Keratinocyte (primary cell): ENCODE measurements at places on chromosomes 6 and 20. TPM values are rescaled to one million over a fixed set of nuclear protein-coding genes. Genes with fewer than 3 reads are reported as not detected.

The SLC13A3 gene
- 3.8 to 4.5 TPM (median 3.9 TPM) in 3 replicates for polyA plus RNA-seq

The CRYBG1 gene
- polyA plus RNA-seq: 33.8 to 54.7 TPM (median 36.9 TPM) in 3 replicates

The KIFC1 gene
- 5.7 to 20.0 TPM (median 17.3 TPM) in 3 replicates for polyA plus RNA-seq

The EFCAB8 gene
- polyA plus RNA-seq: 0.02 to 0.18 TPM (median 0.03 TPM) in 3 replicates

DNA sequence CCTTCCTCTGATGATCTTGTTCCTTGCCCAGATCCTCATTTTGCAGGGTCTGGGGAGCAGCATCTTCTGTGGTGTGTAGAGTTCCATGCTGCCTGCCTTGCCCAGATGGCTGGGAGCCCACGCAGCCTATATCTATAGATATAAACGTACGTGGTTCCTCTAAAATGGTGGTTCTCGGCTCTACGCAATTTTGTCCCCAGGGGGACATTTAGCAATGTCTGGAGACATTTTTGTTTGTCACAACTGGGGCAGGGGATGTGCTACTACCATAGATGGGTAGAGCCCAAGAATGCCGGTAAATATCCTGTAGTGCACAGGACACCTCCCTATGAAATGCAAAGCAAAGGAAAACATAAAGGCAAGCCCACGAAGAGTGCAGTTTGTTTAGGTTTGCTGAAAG, 98.4 kb upstream of the SPACA1 start:
- H3K27me3 ChIP-seq: no peaks in the 10 kb centered on the region
- no peaks in the 10 kb centered on the region for H3K36me3 ChIP-seq
- H3K27ac ChIP-seq: no peak overlapping the region
- DNase-seq: no peak

DNA sequence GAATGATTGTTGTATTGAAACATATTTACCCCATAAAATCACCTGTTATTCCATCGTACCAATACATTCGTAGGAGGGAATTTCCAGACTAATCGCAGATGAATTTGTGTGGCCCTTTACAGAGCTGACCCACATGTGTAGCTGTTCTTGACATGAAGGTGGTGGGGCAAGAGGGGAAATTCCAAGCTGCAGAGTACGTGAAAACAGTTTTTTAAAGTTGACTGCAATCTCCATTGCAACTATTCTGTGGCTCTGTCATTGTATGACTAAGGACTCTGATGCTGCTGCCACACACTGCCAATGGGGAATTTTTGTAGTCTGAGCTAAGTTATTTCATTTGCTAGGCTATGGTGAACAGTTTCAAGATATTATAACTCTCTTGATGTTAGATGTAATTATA, 46.4 kb upstream of the ADTRP start:
- no peak for DNase-seq
- H3K36me3 ChIP-seq: no peaks in the 10 kb centered on the region
- no peak overlapping the region for H3K27ac ChIP-seq
- no peaks in the 10 kb centered on the region for H3K27me3 ChIP-seq
- no peak overlapping the region for H3K4me3 ChIP-seq
- no peaks in the 10 kb centered on the region for H3K4me1 ChIP-seq

DNA sequence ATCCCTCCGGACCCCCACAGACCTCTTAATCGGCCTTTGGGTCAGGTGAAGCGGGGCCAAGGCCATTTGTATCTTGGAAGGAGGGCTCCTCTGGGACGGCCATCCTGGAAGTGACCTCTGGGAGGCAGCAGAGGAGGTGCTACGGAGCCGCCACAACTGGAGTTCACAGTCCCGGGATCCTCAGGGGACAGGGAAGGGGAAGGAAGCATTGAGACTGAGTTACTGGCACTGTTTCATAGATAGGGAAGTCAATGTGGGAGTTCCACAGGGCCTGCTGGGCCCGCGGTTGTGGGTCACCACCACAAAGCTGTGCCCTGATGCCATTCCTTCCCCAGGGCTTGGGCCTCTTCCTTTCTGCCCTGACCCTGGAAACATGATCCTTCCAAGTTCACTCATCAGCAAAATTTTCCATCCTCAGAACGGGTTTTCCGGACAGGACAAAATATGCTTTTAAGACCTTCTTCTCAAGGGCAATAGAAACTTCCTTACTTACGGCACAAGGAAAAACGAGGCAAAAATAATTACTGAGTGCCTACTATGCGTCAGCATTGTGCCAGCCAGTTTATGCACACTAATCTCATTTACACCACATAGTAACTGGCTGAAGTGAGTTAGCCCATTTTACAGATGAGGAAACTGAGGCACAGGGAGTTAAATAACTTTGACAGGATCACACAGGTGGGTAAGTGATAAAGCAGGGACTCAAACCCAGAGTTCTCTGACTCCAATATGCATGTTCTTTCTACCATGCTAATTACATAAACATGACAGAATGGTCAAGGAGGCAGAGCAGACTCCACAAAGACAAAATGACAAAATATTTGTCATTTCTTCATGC, 143.8 kb downstream of the UNC5CL start:
- no peak for DNase-seq
- H3K36me3 ChIP-seq: no peaks in the 10 kb centered on the region

DNA sequence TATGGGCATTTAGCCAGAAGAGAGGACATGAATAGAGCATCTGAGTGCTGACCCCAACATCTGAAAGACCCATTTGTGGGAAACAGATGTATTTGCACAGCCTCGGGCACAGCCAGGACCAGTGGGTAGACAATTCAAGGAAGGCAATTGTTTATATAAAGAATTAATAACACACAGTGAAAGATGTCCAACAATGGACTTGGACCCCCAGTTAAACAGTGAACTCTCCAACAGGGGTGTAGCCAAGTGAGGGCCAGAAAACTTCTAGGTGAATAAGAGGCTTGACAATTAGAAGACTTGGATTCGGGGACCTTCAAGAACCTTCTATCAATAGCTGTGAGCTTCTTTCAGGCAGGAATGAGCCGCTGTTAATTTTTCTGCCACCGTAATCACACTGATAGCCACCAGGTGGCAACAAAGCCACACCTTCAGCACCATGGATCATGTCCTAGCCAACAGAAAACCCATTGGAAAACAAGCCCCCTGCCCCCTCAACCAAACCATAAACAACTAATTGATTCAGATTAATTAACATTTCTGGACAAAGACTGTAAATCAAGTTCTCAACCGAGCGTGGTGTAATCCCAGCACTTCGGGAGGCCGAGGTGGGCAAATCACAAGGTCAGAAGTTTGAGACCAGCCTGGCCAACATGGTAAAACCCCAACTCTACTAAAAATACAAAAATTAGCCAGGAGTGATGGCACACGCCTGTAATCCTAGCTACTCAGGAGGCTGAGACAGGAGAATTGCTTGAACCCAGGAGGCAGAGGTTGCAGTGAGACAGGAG, 8.8 kb upstream of the SRSF6 start:
- H3K4me1 ChIP-seq: peaks cover 6% of the 10 kb centered on the region
- no peaks in the 10 kb centered on the region for H3K27me3 ChIP-seq
- H3K4me3 ChIP-seq: no peak overlapping the region
- DNase-seq: no peak

GRCh38 chr6:73156793-73157767, 68.2 kb downstream of the KHDC1L start:
- H3K4me3 ChIP-seq: no peak overlapping the region
- H3K27ac ChIP-seq: no peak overlapping the region
- no peak for DNase-seq
- no peaks in the 10 kb centered on the region for H3K27me3 ChIP-seq
- no peaks in the 10 kb centered on the region for H3K36me3 ChIP-seq
- H3K4me1 ChIP-seq: no peaks in the 10 kb centered on the region

DNA sequence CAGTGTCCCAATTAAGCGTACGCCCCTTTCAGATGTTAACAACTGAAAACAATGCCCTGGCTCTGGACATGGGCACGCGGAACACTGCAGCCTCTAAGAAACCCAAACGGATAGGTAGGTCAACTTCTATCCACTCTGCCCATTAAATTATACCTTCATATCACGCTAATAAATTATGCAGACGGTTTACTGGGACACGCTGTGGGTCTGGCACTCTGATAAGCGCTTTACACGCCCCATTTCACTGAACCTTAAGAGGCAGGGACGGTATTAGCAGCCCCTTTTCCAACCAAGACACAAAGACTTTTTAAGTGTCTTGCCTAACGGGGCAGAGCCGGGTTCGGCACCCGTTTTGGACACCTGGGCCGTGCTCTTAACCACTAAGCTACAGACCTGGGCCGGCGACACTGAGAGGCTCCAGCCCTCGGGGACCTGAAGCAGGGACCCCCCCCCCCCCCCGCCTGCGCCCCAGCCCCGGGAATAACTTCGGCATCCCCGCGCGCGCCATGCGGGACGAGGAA, 744 bp downstream of the STAU1 start:
- no peak for DNase-seq
- no peaks in the 10 kb centered on the region for H3K27me3 ChIP-seq
- peak overlapping the region; percentile 45 for H3K27ac ChIP-seq
- peaks cover 5% of the 10 kb centered on the region for H3K36me3 ChIP-seq

DNA sequence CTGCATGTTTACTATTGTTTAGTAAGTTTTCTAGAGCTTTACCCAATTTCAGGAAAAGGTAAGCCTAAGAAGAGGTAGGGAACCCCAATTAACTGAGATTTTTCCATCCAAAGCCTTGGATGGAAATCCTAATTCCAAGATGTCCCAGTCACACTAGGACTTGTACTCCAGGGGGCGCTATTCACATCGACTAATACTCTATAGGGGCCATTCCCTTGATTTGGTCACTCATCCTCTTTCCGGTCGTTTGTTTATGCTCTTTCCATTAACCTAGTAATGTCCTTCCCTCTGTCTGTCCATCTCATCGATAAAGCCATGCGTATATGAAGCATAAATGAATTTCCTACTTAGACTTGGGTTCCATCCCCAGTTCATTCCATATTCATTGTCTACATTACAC, 80.8 kb upstream of the FUCA2 start:
- no peaks in the 10 kb centered on the region for H3K4me1 ChIP-seq
- H3K27ac ChIP-seq: no peak overlapping the region
- H3K27me3 ChIP-seq: no peaks in the 10 kb centered on the region
- H3K4me3 ChIP-seq: no peak overlapping the region

DNA sequence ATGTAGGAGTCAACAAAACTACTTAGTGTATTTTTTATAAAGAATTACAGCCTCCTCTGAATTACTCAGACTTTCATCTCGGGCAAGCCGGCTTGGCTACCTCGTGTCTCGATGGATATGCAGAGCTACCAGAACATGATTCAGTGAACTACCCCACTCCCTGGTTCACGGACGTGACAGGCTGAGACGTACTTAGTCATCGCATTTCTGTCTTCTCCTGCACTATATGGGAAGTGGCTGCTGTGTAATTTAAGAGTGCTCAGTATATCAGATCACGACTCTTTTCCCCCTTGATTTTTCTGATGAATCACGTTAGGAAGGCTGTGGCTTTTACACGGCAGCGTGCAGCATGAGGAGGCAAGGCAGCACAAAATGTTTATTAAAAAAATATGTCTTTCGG, 302.7 kb upstream of the ZFP64 start:
- DNase-seq: peak; percentile 32
- H3K27ac ChIP-seq: peak overlapping the region; percentile 44
- H3K4me1 ChIP-seq: peaks cover 6% of the 10 kb centered on the region
- no peaks in the 10 kb centered on the region for H3K27me3 ChIP-seq

DNA sequence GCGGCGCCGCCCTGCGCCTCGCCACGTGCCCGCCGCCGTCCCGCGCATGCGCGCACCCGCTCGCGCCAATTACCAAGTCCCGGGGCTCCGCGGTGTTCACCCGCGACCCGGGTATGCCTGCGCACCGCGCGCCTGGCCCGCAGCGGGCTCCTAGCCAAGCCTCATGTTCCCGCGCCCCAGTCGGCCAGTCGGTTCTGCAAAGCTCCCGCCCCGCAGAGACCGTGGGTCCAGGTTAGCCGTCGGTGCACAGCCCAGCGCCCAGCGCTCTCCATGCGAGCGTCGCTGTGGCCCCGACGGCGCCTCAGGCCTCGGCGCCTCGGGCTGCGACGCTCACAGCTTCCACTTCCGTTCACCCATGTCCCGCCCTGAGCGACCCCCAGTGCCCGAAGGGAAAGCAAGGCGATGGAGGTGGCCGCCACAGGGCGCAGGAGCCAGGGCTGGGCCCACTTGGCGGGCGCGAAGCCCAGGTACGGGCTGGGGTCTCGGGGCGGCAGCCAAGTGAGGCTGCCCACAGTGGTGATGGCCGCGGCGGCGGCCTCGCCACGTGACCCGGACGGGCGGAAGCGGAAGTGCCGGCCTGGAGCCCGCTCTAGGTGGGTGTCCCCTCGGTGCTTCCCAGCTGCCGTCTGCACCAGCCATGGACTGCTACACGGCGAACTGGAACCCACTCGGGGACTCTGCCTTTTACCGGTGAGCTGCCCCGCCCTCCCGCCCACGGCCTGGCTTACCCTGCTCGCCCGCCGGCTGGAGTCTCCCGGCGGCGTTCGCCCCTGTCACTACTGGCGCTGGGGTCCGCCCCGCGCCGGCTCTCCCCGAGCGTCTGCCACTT, at the start of the genes PCED1A and VPS16:
PCED1A (minus strand) TSS at position 518 of the 829 bp plus-strand sequence. CDS start 743 bp downstream, outside the sequence.
VPS16 (plus strand) TSS at position 608 of the 829 bp plus-strand sequence; CDS start at position 638, 30 bp downstream.
- peak within 1 kb of the TSS; percentile 75 for H3K4me3 ChIP-seq
- DNase-seq: no peak
- H3K27me3 ChIP-seq: no peaks in the 10 kb centered on the region
- H3K4me1 ChIP-seq: peaks cover 6% of the 10 kb centered on the region
- no peaks in the 10 kb centered on the region for H3K36me3 ChIP-seq

DNA sequence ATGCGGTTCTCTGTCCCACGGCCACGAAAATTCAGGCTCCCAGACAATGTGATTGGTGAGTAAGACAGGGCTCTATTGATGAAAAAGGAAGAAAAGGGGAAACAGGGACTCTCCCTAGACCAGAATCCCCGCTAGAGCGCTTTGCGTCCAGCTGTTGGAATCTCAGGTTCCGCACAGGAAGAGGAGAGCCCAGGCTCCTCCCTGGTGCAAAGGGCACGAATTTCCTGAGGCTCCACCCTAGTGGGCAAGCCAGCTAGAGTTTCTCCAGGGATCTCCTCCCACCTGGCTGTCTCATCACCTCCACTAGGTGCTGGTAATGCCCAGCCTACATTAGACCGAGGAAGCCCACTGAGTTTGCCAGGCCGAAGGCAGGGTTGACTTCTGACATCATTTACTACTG, 135.9 kb upstream of the SOX4 start:
- H3K4me1 ChIP-seq: no peaks in the 10 kb centered on the region
- no peak overlapping the region for H3K27ac ChIP-seq
- H3K27me3 ChIP-seq: no peaks in the 10 kb centered on the region
- no peak overlapping the region for H3K4me3 ChIP-seq

DNA sequence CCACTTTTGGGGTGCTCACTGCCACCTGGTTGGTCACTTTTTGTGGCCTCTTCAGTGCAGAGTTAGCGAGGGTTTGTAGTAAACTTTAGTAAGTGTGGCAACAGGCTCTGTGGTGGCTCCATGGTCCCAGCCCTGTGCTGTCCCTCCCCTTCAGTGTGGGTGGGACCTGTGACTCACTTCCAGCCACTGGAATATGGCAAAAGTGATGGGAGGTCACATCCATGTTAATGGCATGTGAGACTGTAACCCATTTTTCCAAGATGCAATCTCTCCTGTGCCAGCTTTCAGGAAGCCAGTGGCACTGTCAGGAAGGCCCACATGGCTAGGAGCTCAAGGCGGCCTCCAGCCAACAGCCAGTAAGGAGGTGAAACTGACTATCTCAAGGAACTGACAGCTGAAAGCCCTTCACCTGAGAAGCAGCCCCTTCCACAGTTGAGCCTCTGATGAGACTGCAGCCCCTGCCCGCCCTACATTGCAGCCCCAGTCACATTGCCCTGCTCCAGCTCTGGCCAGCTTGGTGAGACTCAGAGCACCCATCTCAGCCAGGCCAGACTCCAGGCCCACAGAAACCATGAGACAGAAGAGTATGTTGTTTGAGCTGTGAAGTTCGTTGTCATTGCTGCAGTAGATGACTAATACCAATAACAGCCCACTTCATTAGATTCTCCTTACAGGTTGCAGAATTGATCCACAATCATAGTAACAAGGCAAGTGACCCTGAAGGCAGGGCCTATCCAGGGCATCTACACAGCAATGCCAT, 13.1 kb upstream of the CST7 start:
- H3K36me3 ChIP-seq: no peaks in the 10 kb centered on the region
- H3K4me1 ChIP-seq: peaks cover 10% of the 10 kb centered on the region
- no peak overlapping the region for H3K4me3 ChIP-seq
